H1 (cell line): ENCODE measurements at places on chromosomes 4 and X.

- DNase-seq = no peak
These were observed 1397.6 kb downstream of the FAM133A start for GRCh38 chrX:95071621-95072020.

- no peak for DNase-seq
These were observed 70.6 kb downstream of the MGST2 start for GRCh38 chr4:139736274-139736660.

DNA sequence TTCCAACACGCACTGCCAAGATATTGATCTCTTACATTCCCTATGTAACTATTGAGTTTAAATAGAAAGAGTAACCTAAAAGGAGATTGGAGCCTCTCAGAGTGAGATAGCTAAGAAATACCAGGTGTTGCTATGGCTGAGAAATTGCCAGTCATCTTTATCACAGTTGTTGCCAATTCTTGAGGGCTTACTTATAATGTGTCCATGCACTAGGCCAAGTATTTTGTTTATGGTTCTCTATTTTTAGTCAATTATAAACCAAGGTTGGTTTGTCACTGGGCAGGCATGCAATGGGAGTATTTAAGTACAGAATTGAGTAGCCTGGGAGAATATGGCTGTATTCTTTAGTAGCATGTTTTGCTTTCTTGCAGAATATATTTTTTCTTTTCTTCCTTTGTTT is 201.6 kb downstream of the TEX13A start:
- no peak for DNase-seq

DNA sequence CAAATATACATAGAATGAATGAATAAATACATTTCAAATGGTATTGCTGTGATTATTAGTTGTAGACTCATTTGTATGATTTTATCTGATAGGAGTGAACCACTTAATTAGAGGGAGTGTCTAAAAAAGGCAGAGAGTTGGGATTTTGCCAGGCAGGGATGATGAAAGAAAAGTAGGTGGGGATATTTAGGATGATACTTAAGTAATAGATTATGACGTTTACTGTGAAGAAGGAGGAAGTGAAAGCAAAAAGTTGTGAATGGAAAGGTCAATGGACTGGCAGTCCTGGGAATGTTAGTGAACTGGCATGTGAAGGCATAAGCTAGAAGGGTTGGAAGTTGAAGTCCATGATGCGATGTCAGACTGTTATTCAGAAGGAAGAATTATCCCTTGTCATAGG is 917.1 kb downstream of the RAPGEF2 start:
- no peak for DNase-seq

DNA sequence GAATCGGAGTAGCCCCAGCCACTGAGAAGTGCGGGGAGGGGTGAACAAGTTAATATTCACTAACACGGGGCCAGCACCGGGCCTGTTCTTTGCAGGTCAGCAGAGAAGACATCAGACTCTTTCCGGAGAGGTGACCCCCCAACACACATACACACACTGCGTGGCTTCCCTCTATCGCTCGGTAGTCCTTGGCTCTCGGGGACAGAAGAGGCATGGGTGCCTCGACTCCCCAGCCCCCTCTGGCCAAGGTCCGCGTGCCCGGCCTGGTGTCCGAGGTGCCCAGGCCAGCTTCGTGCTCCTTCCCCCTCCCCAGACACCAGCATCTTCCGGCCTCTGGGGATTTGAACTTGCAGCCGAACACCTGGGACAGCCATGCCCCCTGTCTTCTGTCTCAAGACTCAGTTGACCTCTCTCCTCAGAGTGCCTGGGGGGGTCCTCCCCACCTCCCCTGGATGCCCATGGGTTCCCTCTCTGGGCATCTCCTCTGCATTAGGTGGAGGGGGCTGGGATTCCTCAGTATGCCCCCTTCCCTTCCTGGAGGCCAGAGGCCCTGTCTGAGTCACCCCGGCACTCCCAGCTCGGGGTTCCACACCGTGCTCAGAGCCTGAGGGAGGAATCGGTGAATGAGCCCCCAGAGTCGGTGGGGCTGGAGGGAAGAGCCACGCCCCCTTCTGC is 104.5 kb downstream of the SORCS2 start:
- no peak for DNase-seq

DNA sequence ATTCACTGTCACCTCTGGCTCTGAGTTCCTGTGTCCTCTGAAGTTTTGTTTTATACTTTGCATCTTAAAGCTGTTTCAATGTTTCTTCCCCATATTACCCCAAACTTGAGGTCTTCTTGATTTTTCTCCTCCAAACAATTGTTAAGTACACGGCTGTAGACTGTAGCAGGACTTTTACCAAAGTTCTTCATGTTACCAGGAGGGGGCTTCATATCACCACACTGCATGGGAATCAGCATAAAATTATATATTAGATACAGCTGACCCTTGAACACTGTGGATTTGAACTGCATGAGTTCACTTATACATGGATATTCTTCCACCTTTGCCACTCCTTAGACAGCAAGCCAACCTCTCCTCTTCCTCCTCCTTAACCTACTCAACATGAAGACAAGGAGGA is 56.6 kb downstream of the SPATA18 start:
- no peak for DNase-seq

DNA sequence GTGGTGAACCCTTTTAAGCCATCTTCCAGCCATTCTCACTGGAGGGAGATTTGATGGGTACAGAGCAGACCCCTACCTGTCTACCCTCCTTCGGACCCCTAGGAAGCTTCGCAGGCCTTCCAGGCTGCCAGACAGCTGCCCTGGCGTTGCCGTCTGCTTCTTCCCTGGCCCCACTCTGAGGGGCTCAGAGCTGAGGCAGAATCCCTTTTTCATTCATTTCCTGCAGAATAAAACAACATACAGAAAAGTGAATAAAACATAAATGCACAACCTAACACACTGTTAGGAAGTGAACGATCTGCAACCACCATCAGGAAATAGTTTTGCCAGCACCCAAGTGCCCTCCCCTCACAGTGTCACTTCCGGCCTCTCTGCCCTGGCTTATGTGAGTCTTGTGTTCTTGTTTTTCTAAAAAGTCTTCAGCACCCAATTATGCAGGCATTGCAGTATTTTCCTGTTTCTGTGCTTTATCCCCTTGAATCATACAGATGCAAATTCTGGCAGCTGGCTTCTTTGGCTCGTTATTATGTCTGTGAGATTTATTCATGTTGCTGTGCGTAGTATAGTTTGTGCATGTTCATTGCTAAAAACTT is 5.6 kb upstream of the ADD1 start:
- DNase-seq = no peak

- no peak for DNase-seq
These were observed 27.4 kb downstream of the GK start for GRCh38 chrX:30680618-30681017.

DNA sequence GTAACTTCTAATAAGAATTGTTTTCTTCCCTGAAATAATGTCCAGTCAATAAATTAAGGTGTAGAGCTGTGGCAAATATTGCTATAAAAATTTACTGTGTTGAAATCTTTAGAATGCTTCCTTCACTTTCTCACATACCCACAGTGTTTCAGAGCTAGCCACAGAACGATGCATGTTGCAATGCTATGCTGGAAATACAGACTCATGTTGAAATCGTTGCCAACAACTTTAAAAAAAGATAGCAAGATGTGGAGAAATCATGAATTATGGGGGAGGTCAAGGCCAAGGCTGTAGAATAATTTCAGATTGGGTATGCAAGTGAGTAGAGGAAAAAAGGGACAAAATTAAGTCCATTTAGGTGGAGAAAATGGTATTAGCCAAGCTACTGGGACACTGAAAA is 204.8 kb downstream of the VEGFC start:
- no peak for DNase-seq

GRCh38 chr4:151468715-151469696 is 60.0 kb downstream of the FHIP1A start:
- no peak for DNase-seq

GRCh38 chrX:152831391-152831790 is 528 bp downstream of the NSDHL start:
- DNase-seq = no peak

DNA sequence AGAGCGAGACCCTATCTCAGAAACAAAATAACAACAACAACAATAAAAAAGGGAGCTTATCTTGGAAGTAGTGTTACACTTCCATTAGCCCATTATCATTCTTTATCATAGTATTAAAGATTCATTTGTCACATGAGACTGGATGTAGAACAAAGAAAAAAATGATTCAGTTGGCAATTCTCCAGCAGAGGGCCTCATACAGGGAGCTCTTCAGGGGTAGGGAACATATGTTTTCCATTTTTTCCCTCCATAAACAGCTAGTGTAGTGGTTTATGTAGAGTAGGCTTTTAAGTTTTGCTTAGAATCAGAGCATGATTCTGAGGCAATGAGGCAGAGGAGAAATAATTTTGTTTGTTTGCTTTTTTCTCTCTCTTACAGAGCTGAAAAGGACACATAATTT is 5.8 kb downstream of the CPE start:
- DNase-seq = no peak

GRCh38 chr4:32321421-32321820 is 1601.3 kb downstream of the PCDH7 start:
- no peak for DNase-seq

DNA sequence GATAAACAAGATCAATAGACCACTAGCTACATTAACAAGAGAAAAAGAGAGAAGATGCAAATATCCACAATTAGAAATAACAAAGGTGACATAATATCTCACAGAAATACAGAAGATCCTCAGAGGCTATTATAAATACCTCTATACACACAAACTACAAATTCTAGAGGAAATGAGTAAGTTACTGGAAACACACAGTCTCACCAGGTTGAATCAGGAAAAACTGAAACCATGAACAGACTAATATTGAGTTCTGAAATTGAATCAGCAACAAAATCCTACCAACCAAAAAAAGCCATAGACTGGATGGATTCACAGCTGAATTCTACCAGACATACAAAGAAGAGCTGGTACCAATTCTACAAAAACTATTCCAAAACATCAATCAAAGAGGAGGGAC is 211.8 kb upstream of the CPEB2 start:
- DNase-seq = no peak

DNA sequence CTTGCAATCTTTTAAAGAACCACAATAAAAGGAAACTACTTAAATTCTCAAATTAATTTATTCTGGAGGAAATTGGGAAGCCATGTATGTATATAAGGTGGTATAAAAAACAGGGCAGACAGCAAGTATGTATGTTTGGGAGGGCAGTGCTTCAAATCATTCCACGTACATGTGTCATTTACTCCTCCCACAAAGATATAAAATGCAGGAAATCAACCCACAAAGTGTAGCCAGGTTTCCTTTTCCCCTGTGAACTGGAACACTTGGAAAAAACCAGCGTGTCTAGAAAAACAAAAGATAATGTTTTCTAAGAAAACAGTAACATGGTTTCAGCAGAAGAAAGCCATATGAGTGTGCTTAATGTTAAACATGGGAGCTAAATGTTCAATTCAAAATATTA is 156.7 kb upstream of the FAM47A start:
- DNase-seq = no peak

GRCh38 chr4:1534876-1535526 is 128.8 kb upstream of the NKX1-1 start:
- DNase-seq = no peak

DNA sequence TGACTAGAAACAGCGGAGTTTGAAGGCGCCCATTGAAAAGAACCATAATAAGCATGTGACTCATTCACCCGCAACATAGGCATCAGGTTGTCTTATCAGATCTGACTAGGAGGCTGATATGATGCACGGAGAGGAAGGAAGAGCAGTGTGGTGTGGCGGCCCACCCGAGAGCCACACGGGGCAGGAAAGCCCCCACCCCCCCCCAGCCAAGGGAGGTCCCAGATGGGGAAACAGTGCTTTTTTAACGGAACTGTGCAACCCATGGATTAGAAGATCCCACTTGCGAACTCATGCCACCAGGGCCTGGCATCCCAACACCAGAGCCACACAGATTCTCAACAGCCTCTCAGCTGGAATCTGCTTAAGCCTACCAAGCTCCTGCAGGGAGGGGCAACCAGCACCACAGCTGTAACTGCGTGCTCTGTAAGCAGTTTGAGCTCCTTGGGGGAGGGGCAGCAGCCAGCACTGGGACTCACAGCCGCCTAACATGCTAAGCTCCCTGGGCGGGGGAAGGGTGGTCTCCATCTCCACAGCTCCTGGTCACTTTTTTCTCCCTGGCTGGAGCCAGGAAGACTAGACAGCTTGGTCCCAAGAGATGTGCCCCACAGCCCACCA is 466.2 kb downstream of the PDGFC start:
- DNase-seq = peak; percentile 52

- DNase-seq = no peak
These were observed 78.4 kb upstream of the MAP3K15 start for GRCh38 chrX:19593690-19594089.

DNA sequence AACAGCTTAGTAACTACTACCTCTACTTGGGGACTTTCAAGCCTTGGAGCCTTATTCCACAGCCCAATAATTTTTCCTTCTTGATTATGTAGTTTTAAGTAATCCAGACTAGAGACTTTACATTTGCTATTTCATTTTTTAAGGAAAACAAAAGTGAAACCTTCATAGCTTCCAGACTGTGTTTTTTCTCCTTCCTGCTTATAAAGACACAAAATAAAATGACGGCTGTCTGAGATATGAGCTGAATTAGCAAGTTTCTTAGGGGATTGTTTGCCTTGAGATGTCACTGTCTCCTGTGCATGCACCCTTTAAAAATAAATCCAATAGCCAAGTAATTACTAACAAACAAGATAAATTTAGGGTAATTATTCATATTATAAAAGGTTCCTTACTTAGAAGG is 78.8 kb upstream of the PACRGL start:
- no peak for DNase-seq

GRCh38 chr4:118941799-118942198 is 53.1 kb downstream of the SYNPO2 start:
- DNase-seq = no peak

GRCh38 chr4:41156574-41156973 is 57.8 kb downstream of the APBB2 start:
- DNase-seq = no peak

- no peak for DNase-seq
These were observed 145.4 kb upstream of the PLAC1 start for GRCh38 chrX:134803551-134804183.

GRCh38 chr4:36884151-36884550 is 360.4 kb upstream of the NWD2 start:
- DNase-seq = no peak

- no peak for DNase-seq
These were observed 189.5 kb downstream of the APBB2 start for GRCh38 chr4:41024556-41025491.

- DNase-seq = no peak
These were observed 30.2 kb downstream of the ARSD start for GRCh38 chrX:2898846-2899512.

DNA sequence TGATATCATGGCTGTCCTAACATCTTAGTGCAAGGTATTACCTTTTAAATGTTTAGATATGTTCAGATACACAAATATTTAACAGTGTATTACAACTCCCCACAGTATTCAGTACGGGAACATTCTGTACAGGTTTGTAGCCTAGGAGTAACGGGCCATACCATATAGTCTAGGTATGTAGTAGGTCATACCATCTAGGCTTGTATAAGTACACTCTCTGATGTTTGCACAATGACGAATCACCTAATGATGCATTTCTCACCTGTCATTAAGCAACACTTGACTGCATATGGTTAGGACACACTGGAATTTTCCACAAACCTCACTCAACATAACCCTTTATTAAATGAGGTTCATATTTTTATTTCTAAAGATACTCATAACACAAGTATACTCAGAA is 67.7 kb downstream of the THOC2 start:
- DNase-seq = no peak
